ENCODE measurements at places on chromosomes 3 and 15.

GRCh38 chr3:134933997-134934396 lies 138.9 kb downstream of the EPHB1 start:
- no peak for DNase-seq

- DNase-seq: no peak
Measured at GRCh38 chr3:87333393-87333892, 57.1 kb upstream of the POU1F1 start.

- DNase-seq: no peak
Measured at GRCh38 chr3:110165370-110165743, 828.0 kb upstream of the DPPA4 start.

GRCh38 chr15:56202701-56203100 lies 41.0 kb downstream of the RFX7 start:
- no peak for DNase-seq

Measured in NT2/D1 (cell line).